ENCODE measurements at places on chromosomes 7 and 10. TPM values are rescaled to one million over a fixed set of nuclear protein-coding genes. Genes with fewer than 3 reads are reported as not detected.
A peak's percentile ranks its signal among the peaks of the same experiment; 100 is the strongest.

DNA sequence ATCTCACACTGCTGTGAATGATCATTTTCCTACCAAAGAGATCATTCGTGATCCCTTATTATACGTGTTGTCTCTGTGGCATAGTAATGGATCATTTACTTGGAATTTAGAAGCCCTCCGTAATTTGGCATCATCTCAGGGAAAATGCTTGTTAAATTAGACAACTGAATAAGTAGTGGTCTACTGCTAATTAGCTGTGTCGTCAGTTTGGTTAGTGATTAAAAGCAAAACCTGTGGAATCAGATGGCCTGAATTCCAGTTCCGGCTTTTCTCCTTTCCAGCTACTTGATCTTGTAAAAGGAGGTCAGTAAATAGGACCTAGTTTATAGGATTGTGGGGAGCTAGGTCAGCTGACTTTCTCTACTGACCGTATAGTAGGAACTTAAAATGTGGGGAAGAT lies 65.6 kb downstream of the RBM33 start:
- H3K4me3 ChIP-seq: no peak overlapping the region
- DNase-seq: no peak
- H3K4me1 ChIP-seq: peaks cover 26% of the 10 kb centered on the region
- no peaks in the 10 kb centered on the region for H3K27me3 ChIP-seq
- peaks cover 35% of the 10 kb centered on the region for H3K36me3 ChIP-seq
- no peak overlapping the region for H3K27ac ChIP-seq

- DNase-seq: no peak
- H3K36me3 ChIP-seq: peaks cover 47% of the 10 kb centered on the region
- H3K27ac ChIP-seq: no peak overlapping the region
- H3K27me3 ChIP-seq: no peaks in the 10 kb centered on the region
- no peak overlapping the region for H3K4me3 ChIP-seq
- H3K4me1 ChIP-seq: peaks cover 23% of the 10 kb centered on the region
Measured at GRCh38 chr7:37076668-37077067, 352.4 kb upstream of the AOAH start.

DNA sequence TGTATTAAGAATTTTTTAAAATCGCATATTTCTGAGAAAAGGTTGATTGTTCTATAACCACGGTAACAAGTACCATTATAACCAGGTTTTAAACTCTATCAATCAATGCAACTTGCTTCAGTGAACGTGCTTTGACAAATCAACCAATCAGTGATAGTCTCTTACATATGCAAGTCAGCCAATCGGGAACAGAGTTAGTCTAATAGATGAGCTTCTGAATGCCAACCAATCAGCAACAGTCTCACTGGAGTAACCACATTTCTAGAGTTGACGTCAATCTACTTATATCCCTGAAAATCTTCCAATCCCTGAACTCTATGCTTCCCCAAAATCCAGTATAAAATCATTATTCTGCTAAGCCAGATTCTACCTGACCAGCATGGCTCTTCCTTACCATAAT lies 44.7 kb upstream of the TRUB1 start:
- no peaks in the 10 kb centered on the region for H3K36me3 ChIP-seq
- DNase-seq: no peak
- H3K4me3 ChIP-seq: no peak overlapping the region
- no peak overlapping the region for H3K27ac ChIP-seq
- peaks cover 3% of the 10 kb centered on the region for H3K27me3 ChIP-seq

GRCh38 chr10:69057951-69058297 lies 30.0 kb upstream of the SRGN start:
- H3K4me1 ChIP-seq: peaks cover 58% of the 10 kb centered on the region
- peak overlapping the region; percentile 73 for H3K27ac ChIP-seq
- no peaks in the 10 kb centered on the region for H3K36me3 ChIP-seq
- no peaks in the 10 kb centered on the region for H3K27me3 ChIP-seq

DNA sequence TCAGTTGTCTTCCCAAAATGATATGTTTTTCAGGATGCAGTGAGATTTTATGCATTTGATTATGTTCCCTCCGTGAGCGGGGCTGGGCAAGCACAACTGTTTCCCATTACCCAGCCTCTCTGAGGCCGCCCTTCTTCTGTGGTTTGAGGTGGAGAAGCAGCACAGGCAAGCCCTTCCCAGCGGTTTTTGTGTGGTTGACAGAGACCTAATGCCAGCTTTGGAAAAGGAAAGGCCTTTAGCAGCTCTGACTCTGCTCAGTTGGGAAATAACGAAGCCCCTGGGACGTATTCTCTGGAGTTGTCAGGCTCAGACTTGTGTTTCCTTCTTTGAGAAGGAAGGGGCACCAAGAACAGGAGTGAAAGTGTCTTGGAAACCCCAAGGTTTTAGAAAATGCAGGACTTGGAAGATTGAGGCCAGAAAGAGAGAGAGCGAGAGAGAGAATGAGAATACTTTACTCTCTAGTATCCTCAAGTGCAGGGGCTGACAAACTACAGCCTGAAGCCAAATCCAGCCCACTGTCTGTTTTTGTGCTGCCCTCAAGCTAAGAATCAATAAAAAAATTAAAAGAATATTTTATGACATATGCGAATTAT lies 20.6 kb upstream of the PDCD4 start:
- H3K27ac ChIP-seq: peak overlapping the region; percentile 19
- DNase-seq: no peak
- H3K4me3 ChIP-seq: peak overlapping the region; percentile 19
- H3K4me1 ChIP-seq: peaks cover 63% of the 10 kb centered on the region
- H3K36me3 ChIP-seq: peaks cover 5% of the 10 kb centered on the region

GRCh38 chr10:131034451-131034850 lies 277.1 kb downstream of the TCERG1L start:
- H3K4me1 ChIP-seq: no peaks in the 10 kb centered on the region
- no peak overlapping the region for H3K27ac ChIP-seq
- no peaks in the 10 kb centered on the region for H3K36me3 ChIP-seq
- DNase-seq: no peak

- H3K4me3 ChIP-seq: no peak overlapping the region
- H3K36me3 ChIP-seq: no peaks in the 10 kb centered on the region
- peaks cover 39% of the 10 kb centered on the region for H3K27me3 ChIP-seq
Measured at GRCh38 chr7:159033473-159033825, 111.2 kb downstream of the VIPR2 start.

GRCh38 chr10:19756919-19757318 lies 59.3 kb upstream of the PLXDC2 start:
- no peak for DNase-seq
- no peaks in the 10 kb centered on the region for H3K36me3 ChIP-seq
- no peaks in the 10 kb centered on the region for H3K27me3 ChIP-seq
- H3K4me3 ChIP-seq: no peak overlapping the region
- no peak overlapping the region for H3K27ac ChIP-seq
- H3K4me1 ChIP-seq: no peaks in the 10 kb centered on the region

- no peak for DNase-seq
- peaks cover 4% of the 10 kb centered on the region for H3K27me3 ChIP-seq
- no peaks in the 10 kb centered on the region for H3K4me1 ChIP-seq
- no peaks in the 10 kb centered on the region for H3K36me3 ChIP-seq
- no peak overlapping the region for H3K4me3 ChIP-seq
Measured at GRCh38 chr7:75854233-75854632, 24.6 kb upstream of the RHBDD2 start.

Gene AMZ1
- total RNA-seq: not detected

Gene ASAH2
- total RNA-seq: 5.9 TPM

Gene UTF1
- total RNA-seq: not detected

DNA sequence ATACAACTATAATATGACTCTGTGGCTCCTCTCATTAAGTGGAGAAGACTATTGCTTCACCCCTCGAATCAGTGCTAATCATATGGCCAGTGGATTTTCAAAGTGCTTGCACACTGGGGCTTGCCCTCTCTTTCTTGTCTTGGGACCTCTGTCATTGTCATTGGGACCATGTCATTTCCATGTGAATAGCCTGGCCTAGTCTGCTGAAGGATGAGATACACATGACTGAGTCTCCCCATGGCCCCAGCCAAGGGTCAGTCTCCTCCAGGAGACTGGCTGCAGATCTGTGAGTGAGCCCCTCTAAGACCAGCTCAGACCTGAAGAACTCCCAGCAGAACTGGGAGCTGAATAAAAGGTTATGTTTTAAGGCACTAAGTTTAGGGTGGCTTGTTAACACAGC lies 39.5 kb downstream of the PKD1L1 start:
- H3K27ac ChIP-seq: no peak overlapping the region
- no peaks in the 10 kb centered on the region for H3K27me3 ChIP-seq
- H3K4me3 ChIP-seq: no peak overlapping the region
- no peak for DNase-seq
- no peaks in the 10 kb centered on the region for H3K36me3 ChIP-seq

Gene EPO
- total RNA-seq: not detected

- peak overlapping the region; percentile 89 for H3K27ac ChIP-seq
- H3K27me3 ChIP-seq: no peaks in the 10 kb centered on the region
- H3K4me3 ChIP-seq: peak overlapping the region; percentile 78
Measured at GRCh38 chr7:130393841-130394411, 13.6 kb downstream of the CPA1 start.

Gene CLDN4
- total RNA-seq: 0.33 TPM

DNA sequence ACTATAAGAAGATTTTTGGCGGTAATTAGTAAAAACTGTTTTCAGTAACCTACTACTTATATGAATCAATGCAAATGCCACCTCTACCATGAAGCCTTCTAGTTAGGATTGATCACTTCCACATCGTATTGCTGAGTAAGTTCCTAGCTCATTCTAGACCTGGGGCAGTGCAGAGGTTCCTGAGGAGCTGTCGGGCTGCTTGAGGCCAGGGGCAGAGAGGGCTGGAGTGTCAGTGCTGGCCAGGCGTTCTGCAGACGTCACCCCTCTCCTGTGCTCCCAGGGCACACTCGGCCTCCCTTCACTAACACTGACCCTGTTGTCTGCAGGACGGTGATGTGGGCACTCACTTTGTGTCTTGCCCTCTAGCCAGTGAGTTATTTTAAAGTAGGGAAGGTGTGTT lies 275.7 kb downstream of the CELF2 start:
- H3K27me3 ChIP-seq: no peaks in the 10 kb centered on the region
- peaks cover 77% of the 10 kb centered on the region for H3K36me3 ChIP-seq
- no peak overlapping the region for H3K4me3 ChIP-seq
- H3K4me1 ChIP-seq: peaks cover 43% of the 10 kb centered on the region
- H3K27ac ChIP-seq: peak overlapping the region; percentile 54
